Neuronal stem cell (in vitro differentiated cells): ENCODE measurements at places on chromosomes 2 and 18.

DNA sequence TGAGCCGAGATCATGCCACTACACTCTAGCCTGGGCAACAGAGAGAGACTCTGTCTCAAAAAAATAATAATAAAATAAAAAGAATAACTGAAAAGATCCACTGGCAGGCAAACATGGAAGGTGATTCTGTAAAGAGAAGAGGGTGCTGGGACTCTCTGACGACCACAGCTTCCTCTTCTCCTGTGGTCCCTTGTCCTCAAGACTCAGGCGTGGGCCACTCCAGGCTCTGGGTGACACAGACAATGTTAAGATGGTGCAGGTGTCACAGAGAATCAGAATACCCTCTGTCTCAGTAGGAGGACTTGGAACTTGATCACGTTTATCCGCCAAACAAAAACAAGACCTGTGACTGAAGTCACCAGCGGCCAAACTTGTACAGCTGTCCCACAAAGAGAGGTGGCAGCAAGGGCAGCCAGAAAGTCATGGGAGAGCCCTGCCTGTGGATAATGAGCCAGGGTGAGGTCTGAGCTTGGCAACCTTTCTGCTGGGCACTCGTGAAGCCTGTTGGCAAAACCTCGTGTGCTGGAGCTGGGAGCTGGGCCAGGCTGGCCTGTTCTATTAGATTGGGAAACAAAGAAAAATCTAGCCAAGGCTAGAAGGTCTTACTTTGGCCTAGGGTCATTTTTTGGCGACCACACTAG lies 76.4 kb upstream of the ITGA6 start:
- no peaks in the 10 kb centered on the region for H3K27me3 ChIP-seq
- no peak for DNase-seq
- H3K4me1 ChIP-seq, result no peaks in the 10 kb centered on the region
- H3K4me3 ChIP-seq, result no peak overlapping the region

- no peaks in the 10 kb centered on the region for H3K27me3 ChIP-seq
- peaks cover 12% of the 10 kb centered on the region for H3K4me1 ChIP-seq
- DNase-seq, result peak; percentile 69
These were observed 4.8 kb downstream of the TMEM200C start for GRCh38 chr18:5890331-5891183.

- no peak for DNase-seq
- H3K27me3 ChIP-seq, result no peaks in the 10 kb centered on the region
- no peaks in the 10 kb centered on the region for H3K36me3 ChIP-seq
- H3K4me3 ChIP-seq, result no peak overlapping the region
- no peaks in the 10 kb centered on the region for H3K4me1 ChIP-seq
These were observed 393.9 kb upstream of the SLC14A2 start for GRCh38 chr18:45221363-45221762.

DNA sequence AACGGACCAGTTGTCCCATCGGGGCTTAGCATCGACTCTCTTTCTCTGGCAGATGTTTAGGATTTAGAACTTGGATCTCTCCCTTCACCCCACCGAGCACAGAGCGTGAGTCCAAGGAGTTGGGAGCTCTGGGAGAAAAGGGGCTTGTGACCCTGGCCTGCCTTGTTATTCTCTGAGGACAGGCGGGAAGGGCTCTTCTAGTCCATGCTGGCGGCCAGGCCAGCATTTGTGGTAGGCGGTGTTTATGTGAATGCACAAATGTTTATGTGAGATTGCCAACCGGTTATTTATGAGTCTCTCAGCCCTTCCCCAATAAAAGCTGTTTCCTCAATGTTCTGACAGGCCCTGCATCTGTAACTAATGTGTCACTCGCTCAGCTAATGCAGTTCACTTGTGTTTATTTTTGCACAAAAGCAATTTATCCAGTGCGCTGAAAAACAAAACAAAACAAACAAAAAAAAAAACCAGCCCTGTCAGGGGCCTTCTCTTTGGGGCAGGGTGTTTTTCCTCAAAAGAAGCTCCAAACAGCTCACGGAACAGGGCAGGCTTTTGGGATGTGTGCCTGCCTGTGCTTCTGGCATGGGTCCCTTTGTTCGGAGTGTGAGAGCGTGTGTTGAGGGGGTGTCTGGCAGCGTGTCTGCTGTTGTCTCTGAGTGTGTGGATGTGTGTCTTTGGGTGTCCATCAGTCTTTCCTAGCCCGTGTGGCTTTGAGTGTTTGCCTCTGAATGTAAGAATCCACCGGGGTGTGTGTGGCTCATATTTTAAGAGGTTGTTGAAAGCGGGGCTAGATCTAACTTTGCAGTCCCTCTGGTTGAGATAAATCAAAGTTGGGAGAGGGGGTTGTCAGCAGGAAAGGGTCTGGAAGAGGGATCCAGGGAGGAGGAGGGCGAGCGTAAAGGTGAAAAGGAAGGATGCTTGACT lies 52.8 kb upstream of the HAAO start:
- H3K36me3 ChIP-seq, result no peaks in the 10 kb centered on the region
- no peak overlapping the region for H3K4me3 ChIP-seq
- no peak overlapping the region for H3K27ac ChIP-seq
- peaks cover 4% of the 10 kb centered on the region for H3K4me1 ChIP-seq

DNA sequence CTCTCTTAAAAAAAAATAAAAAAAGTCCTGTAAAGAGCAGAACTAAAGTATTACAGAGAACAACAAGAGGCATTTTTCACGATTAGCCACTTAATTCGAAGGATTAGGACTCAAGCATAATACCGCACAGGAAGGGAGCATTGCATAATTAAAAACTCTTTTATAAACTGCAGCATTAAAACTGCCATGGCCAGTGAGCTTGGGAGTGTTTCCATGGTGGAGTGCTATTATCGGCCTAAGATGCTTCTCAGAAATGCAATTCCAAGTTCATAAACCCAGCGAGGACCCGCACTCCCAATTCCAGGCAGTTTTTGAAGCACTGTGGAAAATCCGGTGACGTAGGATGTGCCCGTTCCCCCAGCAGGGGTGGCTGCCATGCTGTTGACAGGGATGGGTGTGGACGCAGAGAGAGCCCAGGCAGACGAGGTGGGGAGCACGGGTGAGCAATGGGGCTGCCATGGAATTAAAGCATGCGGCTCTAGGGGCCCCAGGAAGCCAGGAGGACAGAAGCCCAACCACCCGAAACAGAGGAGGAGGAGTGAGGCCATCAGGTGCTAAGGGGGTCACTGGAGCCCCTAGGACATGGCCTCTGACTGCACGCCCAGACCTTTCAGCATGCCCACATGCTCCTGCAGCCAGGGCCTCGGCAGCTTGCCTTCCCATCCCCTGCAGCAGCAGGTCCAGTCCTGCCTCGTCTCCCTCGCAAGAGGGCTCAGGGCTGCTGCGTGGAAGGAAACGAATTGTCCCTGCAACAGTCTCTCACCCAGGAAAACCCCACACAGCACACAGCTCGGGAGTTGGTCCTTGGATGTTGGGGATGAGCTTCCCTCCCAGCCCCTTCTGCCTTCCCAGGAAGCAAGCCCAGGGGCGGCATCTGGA lies 233.4 kb downstream of the NDUFA10 start:
- peak overlapping the region; percentile 43 for H3K4me3 ChIP-seq
- H3K36me3 ChIP-seq, result no peaks in the 10 kb centered on the region
- no peak overlapping the region for H3K27ac ChIP-seq

DNA sequence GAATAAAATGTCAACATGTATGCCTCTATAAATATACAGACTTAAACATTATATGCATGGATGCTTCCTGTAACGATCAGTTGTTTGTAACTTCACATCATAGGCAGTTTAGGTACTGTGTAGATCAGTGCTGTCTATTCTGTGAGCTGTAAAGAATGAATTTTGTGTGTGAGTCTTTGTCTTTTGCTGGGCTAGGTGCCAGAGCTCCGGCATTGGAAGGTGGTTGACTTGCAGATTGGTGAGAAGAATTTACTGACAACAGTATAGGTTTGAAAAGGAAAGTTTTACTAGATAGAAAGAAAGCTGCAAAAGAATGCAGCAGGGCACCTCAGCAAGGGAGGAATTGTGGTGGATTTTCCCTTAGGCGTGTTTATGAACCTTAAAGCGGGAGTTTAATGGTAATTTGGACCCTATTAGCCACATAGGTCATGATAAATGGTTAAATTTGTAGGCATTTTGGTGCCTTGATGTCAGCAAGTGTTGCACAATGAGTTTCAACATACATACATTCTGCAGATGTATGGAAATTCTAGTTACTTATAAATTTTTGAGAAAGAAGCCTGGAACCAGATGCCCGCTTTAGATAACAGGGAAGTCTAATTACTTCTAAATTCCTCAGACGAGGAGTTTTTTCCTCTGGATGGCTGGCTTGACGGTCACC lies 6.7 kb upstream of the QPCT start:
- H3K4me3 ChIP-seq, result no peak overlapping the region
- no peak overlapping the region for H3K27ac ChIP-seq
- no peaks in the 10 kb centered on the region for H3K36me3 ChIP-seq
- H3K27me3 ChIP-seq, result no peaks in the 10 kb centered on the region
- DNase-seq, result no peak
- no peaks in the 10 kb centered on the region for H3K4me1 ChIP-seq

GRCh38 chr2:108820482-108820881 lies 33.9 kb downstream of the CCDC138 start:
- no peak overlapping the region for H3K4me3 ChIP-seq
- H3K27ac ChIP-seq, result no peak overlapping the region
- peaks cover 95% of the 10 kb centered on the region for H3K36me3 ChIP-seq
- no peak for DNase-seq
- no peaks in the 10 kb centered on the region for H3K27me3 ChIP-seq
- H3K4me1 ChIP-seq, result no peaks in the 10 kb centered on the region

DNA sequence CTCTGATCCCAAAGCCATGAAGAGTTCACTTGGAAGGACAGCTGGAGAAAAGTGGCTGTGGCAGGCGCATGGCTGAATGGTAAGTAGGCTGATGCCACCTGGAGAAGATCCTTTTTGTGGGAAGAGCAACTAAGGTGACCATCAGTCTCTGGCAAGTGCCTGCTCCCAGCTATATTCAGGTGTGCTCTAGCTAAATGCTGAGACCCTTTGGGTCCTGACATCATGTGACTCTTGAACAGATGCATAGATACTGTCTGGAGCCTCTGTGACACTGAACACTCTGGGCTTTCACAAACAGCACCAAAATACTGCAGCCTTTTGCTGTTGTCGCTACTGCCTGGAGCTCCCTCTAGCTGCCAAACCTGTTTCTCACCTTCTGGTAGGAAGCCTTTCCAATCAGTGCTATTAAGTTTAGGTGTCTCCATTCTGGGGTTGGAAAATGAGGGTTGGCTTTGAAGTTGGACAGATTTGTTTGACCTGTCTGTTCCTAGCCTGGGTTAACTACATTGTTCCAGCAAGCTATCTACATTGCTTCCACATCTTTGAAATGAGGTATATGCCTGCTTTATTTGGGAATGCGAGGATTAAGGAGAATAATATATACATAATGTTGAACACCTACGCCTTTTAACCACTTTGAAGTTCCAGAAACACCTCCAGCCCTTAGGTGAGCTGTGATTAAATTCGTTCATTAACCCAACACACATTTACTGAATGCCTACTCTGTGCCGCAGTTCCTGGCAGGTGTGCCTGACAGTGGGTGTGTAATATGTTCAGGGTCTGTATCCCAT lies 3.1 kb downstream of the EGR4 start:
- H3K27me3 ChIP-seq, result peaks cover 98% of the 10 kb centered on the region
- no peak overlapping the region for H3K27ac ChIP-seq
- peaks cover 5% of the 10 kb centered on the region for H3K4me1 ChIP-seq
- H3K36me3 ChIP-seq, result no peaks in the 10 kb centered on the region
